ENCODE measurements at places on chromosomes 12 and 14.

DNA sequence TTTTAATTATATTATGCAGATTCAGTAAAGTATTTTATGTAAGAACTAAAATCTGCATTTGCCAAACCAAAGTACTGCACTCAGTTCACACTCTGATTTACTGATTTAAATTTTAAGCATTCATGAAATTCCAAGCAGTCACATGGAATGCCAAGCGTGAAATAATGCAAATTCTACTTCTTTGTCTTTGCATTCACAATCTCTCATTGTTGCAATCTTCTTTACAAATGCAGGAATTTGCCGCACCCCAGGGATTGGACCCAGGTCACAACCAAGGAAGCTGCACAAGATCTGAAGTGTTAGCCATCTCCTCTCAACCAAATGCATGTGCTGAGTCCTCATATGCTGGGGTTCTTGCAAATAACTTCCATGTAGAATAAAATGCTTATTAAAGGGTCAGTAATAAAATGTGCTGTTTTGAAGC is 71.9 kb downstream of the TUNAR start:
- peak; percentile 16 for DNase-seq

GRCh38 chr14:74265301-74265965 is 26.2 kb downstream of the VSX2 start:
- DNase-seq = no peak

DNA sequence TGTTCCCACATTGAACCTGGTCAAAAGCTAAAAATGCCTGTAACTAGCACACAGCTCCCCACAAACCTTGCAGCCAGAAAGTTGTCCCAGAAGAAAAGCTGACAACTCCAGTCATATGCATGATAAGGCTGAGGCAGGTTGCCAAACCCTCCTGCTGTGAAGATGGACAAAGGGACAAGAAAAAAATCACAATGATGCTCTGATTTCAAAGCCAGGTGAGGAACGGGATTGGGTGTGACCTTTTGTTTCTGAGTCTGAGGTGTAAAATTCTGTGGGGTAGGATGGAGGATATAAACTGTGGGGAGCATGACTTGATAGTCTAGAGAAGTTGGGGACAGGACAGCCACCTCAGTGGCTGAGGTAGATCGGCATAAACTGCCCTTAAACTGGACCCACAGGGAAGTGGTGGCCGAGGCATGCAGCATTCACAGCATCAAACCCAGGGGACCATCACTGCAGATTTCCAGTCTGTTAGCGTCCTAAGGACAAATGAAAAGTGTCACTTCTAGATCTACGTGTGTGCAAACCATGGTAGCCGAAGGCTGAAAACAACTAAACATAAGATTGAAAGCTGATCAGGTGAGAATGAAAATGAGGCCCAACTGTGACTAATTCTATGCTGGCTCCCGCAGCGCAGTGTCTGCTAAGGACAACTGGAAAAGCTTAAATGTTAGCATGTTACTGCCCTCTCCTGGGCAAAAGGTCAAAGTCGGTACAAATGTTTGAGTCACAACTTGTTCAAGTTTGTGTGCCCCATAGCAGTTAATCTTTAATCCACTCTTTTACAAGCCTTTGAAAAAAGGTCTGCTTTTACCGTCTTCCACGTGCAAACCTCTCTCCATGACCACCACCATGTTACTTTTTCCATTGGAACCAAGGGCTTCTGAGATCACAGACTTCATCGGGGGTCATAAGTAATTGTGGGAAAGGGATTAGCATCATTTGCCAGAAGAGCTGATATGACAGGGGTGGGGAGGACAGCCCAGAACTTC is 39.8 kb downstream of the GRIN2B start:
- peak; percentile 94 for DNase-seq

- DNase-seq = peak; percentile 53
Measured at GRCh38 chr12:105983622-105984320, 155.0 kb downstream of the NUAK1 start.

DNA sequence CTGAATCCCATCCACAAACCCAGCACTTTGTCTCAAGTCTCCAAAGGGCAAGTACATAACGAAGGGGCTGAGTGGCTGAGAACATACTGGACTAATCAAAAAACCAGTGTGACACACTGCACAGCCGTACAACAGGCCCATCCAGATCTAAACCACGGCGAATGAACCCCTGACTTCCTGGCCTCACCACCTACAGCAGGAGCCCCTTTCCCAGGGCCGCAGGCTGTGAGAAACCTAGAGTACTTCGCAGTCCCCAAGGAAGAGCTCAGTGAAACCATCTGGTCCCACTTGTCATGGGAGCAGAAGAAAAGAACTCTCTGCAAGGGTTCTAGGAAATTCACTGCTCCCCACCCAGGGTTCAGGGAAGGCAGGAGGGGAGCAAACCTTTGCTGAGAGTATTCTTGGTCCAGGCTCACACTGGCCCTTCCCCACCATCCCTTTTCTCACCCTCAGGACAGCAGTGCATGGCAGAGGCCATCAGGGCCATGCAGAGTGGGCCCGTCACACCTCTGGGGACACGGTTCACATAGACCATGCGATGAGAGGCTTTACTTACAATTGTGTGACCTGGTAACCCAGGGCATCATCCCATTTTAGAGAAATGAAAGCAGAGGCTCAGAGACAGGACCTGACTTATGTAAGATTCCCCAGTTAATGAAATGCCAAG is 192.8 kb downstream of the BCL11B start:
- DNase-seq = no peak
